Lower leg skin (tissue), 4 donors: ENCODE measurements at places on chromosomes 5 and 9.

GRCh38 chr9:34211395-34211794 lies 32.6 kb downstream of the UBAP1 start:
- no peak for DNase-seq

DNA sequence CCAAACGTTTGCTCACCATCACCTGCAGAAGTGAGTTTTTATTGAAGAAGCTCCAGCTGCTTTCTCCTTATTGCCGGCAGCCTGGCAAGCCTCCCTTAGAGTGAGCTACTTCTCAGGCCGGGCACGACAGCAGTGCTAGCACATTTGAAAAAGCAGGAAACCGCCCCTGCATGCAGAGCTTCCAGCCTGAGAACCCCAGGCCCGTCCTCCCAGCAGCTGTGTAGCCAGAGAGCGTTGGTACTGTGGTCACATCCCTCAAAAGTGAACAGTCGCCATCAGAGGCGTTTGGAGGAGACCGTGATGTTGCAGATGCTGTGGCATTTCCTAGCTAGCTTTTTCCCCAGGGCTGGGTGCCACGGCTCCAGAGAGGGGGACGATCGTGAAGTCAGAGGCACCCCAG lies 23.5 kb downstream of the SLC25A25 start:
- DNase-seq: peak; percentile 84

DNA sequence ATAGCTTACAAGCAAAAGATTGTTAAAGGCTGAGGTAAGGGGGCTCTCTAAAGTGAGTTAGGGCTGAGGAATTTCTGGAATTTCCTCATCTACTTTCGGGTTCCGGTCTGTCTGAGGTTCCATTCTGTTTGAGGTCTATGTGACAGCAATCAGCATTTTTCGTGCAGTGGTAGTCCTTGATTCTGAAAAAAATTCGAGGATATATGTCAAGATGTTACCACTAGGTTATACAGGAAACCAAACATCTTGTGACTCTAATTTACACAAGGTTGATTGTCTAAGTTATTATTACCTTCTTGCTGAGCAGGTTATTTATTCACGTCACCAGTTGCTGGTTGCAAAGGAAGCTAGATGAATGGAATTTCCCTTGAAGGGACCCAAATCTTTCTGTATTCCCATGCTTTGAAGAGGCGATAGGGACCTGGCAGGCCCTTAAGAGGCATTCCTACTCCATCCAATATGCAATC lies 35.2 kb downstream of the RLN2 start:
- DNase-seq: no peak

GRCh38 chr5:74085782-74086181 lies 459.8 kb downstream of the ARHGEF28 start:
- DNase-seq: no peak

- DNase-seq: no peak
These were observed 164.0 kb downstream of the CCDC192 start for GRCh38 chr5:127867022-127867783.

DNA sequence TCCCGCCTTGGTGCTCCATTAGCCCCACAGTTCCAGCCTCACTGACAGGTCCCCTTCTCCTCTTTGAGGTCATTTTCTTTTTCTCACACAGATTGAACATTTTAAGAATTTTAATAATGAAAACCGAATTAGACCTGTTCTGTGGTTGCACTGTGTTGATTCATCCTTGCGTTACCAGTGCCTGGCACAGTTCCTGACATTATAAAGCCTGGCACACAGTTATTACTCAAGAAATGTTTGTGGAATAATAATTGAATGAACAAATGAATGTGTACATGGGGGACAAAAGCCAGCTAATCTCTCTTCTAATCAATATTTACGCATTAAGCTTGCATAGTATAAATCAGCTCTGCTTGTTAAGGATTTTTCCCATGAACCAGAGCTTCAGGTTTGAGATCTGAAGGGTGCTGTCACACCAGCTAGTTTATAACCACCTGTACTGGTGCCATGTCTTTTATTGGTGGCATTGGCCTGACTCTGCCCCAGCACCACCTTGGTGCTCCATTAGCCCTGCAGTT lies 80.0 kb downstream of the SV2C start:
- no peak for DNase-seq

GRCh38 chr5:53219174-53219573 lies 109.6 kb upstream of the MOCS2 start:
- no peak for DNase-seq

GRCh38 chr9:16825971-16826625 lies 44.4 kb downstream of the BNC2 start:
- no peak for DNase-seq

DNA sequence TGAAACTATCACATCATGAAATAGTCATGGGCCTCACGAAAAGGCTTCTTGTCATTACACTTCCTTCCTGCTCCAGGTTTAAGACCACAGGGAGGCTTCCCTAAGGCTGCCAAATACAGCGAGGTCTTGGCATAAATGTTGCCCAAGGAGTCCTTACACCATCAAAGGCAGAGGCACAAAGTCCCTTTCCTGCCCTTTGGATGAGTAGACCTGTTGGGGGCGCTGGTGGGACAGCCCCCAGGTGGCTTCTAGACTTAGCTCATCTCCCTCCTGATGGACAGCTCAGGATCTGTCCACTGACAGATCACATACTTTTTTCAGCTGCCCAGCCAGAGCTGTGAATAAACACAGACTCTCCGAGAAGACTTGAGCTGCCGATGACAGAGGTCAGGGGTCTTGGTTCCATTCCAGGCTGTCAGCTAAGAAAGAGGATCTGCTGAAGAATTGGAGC lies 15.5 kb upstream of the MEGF9 start:
- DNase-seq: no peak

DNA sequence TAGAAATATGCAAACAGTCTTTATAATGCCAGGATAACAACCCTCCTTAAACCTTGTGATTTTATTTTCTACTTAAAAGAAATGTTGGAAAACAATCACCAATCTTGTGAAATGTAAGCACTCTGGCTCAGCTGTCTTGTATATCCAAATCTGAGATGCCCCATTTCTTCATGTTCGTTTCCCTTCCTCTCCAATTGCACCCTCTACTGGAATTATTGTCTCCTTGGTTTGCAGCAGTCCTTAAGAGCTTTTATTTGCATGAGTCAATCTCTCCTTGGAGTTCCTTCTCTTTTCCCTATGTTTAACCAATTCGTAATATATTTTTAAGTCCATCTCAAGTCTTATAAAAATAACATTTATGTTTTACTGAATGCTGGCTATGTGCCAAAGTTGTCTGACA lies 362.0 kb upstream of the CDH10 start:
- DNase-seq: no peak

DNA sequence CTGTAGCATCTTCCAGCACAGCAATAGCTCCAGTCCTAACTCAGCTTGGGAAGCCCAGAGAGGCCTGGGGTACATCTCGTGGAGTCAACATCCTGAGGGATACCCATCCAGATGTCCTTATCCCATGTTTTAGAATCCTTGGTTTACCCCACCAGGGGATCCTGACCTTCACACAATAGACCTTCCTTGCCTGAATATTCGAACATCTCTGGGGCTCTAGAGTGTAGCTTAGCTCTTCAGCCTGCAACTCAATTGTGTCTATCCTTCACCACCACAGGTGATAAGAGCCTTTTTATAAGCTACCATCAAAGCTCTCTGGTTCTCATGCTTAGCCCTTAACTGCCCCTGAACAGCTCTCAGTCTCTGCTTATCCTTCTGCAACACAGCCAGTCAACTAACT lies 7.5 kb upstream of the RALGPS1 start:
- no peak for DNase-seq

DNA sequence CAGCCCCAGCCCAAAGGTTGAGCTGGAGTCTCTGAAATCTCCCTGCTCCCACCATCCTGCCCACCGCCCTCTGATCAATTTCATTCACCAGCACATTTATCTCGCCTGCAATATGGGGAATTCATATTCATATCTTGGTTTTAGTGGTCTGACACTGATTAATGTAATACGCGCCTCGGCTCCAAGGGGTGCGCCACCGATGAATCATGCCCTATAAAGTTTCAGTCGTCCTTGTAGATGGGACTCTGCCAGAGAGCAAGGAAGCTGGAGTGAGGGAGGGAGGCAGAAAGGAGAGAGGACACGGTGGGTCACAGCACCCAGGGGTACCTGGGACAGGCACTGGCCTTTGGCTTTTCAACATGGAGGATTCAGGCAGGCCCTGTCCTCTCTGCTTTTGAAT lies 8.9 kb downstream of the IRX1 start:
- DNase-seq: no peak

DNA sequence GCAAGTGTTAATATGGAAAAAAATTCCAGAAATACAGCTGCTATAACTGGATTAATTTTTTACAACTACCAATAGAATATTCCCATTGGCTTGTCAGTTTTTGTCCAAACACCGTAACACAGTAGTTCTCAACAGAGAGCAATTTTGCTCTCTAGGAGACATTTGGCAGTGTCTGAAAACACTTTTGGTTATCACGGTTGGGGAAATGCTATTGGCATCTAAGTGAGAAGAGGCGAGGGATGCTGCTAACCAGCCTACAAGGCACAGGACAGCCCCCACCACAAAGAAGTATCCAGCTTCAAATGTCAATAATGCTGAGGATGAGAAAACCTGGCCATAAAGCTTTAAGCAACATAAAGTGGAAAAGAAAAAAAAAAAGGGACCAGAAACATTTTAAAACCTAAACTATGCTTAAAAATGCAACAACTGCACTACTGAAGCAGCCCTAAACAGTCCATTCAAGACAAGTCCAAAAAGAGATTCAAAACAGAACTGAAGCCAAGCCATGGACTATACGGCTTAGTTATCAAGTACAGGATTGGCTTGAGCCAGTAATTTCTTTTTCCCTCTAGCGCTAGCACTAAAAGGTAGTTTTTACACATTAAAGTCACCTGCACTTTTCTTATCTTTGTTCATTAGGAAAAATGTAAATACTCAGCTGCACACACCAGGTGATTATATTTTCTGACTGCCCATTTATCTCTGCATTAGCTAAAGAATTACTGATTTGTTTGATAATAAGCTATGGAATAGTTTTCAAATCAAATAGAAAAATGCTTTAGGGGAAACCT lies 83.9 kb downstream of the NR3C1 start:
- no peak for DNase-seq

- DNase-seq: no peak
These were observed 28.7 kb upstream of the PALM2AKAP2 start for GRCh38 chr9:109751253-109751652.

DNA sequence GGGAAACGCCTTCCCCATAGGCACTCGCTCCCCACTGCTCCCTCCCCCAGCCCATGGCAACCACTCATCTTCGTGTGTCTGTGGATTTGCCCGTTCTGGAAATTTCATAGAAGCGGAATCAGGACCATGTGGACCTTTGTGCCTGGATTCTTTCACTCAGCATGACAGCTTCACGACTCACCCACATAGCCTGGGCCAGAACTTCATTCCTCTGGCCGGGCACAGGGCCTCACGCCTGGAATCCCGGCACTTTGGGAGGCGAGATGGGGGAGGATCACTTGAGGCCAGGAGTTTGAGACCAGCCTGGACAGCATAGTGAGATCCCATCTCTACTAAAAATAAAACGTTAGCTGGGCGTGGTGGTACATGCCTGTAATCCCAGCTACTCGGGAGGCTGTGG lies 12.1 kb upstream of the DIPK1B start:
- no peak for DNase-seq

DNA sequence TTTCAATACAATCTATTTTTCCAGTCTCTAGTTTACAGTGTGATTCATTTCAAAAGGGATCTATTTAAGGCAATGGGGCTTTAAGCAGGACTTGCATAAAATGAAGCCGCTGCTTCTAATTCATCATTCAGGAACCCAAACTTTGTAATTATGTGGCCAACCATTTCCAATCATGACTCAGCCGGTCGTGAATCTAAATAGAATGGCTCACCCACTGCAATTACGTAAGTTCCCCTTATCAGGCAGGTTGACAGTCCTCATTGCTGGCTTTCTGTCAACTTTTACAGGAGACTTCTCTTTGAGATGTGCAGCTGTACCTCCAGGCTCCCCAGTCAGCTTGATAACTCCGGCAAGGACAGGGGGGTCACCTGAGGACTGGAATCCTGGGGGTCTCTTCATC lies 152.8 kb upstream of the DAP start:
- DNase-seq: no peak
